ENCODE measurements at places on chromosomes 13 and 19.

- no peak for DNase-seq
Observed at GRCh38 chr13:27130979-27131623, 40.5 kb downstream of the USP12 start.

DNA sequence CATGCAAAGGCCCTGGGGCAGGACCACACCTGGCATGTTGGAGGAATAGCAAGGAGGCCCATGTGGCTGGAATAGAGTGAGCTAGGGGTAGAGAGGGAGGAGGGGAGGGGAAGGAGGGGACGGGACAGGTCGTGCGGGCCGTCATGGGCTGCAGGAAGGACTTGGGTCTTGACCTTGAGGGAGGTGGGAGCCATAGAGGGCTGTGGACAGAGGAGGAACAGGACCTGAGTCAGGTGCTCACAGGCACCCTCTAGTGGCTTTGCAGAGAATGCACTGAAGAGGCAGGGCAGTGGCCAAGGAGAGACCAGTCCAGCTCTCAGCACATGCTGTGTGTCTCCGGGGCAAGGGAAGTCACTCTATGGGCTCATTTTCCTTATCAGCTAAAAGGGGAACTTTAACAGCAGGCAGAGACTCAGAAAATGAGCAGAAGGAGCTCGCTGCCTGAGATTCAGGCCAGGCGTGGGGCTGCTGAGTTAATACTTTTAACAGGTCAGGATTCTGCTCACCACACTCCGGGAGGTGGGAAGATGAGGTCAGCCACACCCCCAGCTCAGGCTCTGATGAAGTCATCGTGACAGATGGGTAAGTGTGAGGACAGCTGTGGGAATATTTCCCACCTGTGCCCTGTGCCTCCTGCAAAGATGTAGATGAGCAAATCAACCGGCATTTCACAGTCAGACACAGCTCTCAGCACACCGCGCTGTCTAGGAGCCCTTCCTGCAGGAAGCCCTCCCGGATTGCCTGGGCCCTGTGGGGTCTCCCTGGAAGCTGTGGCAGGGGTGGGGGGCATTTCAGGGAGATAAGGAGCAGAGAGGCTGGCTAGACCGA lies 6.0 kb upstream of the TNFAIP8L1 start:
- no peak for DNase-seq

- no peak for DNase-seq
Observed at GRCh38 chr19:55133639-55134444, 15.2 kb downstream of the TNNT1 start.

- no peak for DNase-seq
Observed at GRCh38 chr19:40620161-40620485, 19.0 kb downstream of the LTBP4 start.

DNA sequence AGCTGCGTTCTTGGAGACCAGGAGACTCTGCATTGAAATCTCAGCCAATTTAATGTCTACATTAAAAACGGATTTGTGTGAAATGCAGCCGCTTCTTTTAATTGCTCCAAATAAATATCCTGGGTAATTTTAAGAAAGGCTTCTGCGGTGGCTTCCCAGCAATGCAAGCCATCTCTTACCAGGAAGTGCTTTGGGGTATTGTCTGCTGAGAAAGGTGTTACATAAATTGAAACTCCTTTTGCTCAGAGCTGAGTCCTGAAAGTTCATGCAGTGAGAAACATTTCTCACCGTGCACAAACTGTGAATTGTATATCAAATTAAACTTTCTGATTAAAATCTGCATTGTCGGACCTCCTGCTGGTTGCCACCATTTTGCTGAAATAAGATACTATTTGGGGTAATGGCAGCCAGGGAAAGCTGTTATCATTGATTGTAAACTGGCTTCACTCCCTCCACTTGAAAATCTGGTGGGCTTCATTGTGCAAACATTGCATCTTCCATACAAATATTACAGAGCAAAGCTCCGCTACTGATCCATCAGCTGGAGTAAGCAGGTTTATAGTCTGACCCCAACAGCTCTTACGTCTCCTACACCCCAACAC lies 59.5 kb downstream of the ZIC5 start:
- no peak for DNase-seq

GRCh38 chr13:89845874-89846273 lies 1501.6 kb upstream of the MIR17HG start:
- no peak for DNase-seq

GRCh38 chr19:51093510-51094345 lies 11.0 kb upstream of the KLK14 start:
- no peak for DNase-seq

DNA sequence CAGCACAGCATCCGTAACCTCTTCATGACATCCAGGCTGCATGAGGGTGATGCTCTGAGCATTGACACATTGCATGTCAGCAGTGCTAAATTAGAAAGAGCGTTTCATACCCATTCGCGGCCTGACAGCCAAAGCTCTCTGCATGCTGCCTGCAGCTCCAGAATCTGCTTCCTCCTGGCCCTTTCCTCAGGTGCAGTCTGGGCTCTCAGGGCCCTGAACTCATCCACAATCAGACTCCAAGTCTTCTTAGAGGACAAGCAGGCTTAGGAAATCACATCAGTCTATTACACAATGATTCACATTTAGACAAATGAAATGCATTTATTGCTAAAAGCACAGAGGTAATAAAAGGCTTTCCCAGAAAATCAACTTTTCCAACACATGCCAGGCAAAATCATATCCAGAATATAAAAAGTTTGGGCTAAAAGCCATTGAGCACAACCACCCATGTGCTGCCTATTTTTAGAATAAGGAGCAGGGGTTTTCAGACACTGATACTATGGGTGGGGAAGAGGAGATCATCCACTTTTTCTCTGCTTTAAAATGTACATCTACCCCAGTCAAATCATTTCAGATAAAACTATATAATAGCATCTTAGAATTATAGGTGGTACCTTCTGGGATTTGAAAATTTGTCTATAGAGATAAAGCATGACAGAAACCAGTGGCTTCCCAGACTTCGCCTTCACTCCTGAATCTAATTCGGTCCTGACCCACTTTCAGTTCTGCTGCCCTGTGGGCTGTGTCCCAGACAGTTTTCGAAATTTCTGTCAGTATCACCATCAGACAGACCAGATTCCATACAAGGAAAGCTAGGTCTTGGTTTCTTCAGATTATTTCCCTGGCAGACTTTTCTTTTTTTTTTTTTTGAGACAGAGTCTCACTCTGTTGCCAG lies 109.3 kb downstream of the COL4A2 start:
- no peak for DNase-seq

DNA sequence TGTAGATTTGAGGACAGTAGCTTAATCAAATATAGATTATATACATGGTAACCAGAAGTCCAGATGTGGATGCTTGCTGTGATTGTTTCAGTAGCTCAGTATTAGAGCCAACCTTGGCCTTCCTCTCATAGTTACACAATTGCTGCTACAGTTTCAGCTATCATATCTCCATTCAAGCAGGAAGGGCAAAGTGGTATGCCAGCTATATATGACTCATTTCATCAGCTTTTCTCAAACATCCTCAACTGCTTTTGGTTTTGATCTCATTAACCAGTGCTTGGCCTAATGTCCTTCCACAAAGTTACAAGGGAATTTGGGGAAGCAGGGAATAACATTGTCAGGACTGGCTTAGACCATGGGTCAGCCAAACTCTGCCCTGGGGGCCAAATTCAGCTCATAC lies 73.0 kb upstream of the MAB21L1 start:
- no peak for DNase-seq

DNA sequence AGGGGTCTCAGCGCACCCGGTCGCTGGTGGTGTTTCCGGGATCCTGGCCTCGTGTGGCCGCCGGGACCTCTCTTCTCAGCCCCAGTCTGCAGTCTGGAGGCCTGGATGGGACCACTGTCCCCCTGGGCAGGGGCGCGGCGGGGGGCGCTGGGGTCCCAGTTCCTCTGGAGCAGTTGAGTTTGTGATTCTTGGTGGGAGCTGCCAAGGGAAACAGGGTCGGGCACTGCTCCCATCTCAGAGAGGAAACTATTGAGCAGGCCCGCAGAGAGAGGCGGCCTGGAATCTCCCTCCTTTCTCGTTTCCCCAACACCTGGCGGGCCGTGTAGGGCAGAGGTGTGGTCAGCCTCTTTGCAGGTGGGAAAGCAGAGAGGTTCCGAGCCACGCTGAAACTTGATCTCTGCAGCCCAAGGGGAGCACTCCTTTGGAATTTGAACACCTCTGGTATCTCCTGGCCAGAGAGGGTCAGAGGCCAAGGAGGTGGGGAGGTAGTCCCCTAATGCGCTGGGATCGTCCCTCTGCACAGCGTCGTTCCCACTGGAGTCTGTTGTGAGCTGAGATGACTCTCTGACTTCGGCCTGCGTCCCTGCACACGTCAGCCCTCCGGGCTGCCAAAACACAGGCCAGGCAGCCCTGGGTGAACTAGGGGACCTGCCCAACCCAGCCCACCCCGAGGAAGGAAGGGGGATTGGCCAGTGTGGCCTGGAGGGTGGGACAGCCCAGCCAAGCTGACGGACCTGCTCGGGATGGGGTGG lies 741 bp downstream of the PLEKHF1 start:
- no peak for DNase-seq

GRCh38 chr13:97548138-97548537 lies 114.2 kb downstream of the RAP2A start:
- DNase-seq, result no peak

- DNase-seq, result peak; percentile 19
Observed at GRCh38 chr19:13162724-13163608, 12.8 kb downstream of the IER2 start.

DNA sequence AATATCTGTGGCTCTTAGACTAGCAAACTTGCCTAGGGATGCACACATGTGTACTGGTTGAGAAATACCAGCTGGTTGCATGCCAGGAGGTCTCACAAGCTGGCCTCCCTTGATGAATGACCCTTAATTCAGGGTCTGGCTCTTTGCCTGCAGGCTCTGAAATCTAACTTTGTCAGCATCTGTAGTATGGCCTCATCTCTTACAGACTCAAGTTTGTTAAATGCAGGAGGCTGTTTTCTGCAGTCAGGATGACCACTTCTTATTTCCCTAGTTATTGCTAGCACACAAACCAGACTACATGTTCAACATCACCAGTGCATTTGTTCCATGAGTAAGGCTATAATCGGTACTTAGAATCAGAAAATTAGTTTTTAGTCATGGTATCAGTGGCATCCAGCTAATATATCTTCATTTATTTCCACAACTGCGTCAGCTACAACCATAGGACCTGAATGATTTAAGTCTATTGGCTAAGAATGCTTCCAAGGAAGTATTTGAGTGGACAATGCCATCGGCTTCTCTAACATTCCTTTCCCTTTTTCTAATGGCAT lies 23.3 kb upstream of the POSTN start:
- DNase-seq, result no peak

All from activated naive CD4-positive, alpha-beta T cell (primary cell).